ENCODE measurements at places on chromosomes 5 and 9.

DNA sequence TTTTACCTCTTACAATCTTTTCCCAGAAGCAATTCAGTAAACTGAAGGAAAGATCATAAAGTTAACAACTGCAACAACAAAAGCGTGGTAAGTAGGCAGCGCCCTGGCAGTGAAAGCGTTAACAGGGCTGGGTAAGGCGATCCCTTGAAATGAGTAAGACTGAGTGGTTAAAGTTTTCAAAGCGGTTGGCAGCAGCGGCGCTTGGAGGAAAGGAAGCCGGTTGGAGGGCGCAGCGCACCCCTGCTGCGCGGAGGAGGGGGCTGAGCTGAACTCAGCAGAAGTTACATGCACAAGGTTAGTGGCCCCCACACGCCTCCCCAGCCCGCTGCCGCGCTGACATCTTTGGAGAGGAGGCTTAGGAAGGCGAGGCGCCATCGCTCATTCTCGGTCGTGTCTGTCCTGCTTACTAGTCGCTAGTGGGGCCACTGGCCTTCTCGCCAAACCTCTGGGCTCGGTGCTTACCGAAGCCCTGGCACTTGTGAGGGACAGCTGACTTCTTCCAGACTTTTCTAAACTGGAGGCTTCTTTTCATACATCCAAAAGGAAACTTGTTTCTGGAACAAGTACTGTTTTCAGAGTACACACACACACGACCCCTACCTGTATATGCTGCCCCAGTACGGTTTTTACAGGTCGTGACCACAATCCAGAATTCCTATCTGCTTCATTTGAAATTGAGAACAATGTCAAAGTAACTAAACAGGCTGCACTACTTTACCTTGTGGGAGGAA lies at the start of gene SH3RF2:
Gene SH3RF2, plus strand, starts transcription at position 178 of the 731 bp plus-strand sequence. CDS start 1,351 bp downstream, outside the sequence.
- no peak for DNase-seq

GRCh38 chr9:110814159-110814558 lies 145.6 kb downstream of the MUSK start:
- no peak for DNase-seq

- DNase-seq, result no peak
These were observed 78.8 kb downstream of the NLN start for GRCh38 chr5:65800775-65801174.

GRCh38 chr5:166436872-166437271 lies 1854.6 kb upstream of the WWC1 start:
- no peak for DNase-seq

DNA sequence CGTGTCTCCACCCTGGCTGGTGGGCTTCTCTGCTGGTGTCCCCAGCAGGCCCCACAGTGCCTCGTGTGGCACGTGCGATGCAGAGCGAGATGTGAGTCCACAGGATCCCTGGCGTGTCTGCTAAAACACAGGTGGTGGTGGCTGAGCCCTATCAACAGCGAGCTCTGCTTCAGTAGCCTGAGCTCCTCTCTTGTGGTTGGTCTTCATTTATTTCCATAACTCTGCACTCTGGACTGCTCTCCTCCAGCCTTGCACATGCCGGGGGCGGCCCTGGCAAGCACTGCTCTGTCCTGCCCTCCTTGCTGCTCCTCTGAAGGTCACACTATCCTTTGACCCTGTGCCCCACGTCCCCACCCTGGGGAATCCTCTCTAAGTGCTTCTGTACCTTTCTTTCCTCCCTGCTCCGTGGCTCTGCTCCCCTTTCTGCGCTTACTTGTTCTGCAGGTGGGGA lies 59.2 kb downstream of the NSUN2 start:
- DNase-seq, result no peak

GRCh38 chr9:115141612-115142011 lies 23.7 kb upstream of the TNC start:
- DNase-seq, result no peak

DNA sequence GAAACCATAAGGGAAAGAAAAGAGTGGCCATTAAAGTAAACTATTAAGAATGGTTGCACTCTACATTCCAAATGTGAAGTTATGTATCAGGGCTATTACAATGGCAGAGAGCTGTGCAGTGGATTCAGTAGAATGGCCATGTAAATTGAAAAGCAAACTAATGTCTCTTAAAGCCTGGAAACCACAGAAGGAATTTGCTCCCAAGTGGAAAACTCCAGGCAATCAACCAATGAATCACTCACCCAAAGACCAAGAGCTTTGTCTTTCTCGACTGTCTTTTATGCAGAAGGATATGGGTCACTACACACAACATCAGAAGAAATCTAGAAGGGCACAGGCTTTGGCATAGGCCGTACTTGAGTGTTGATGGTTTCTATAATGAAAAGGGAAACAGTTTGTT lies 114.9 kb downstream of the TLE1 start:
- no peak for DNase-seq

- no peak for DNase-seq
These were observed 23.1 kb downstream of the MAP1B start for GRCh38 chr5:72130351-72130761.

DNA sequence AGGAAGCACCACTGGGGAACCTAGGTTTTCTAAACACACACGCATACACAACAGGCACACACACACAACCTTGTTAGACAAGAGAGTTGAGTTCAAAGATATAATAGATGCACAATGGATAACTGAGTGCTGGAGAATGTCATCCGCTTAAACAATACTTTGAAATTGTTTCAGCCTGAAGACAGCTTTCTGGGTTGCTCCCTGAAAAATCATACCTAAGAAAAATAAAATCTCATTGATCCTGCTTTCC lies 126.1 kb downstream of the TMEM161B start:
- DNase-seq, result peak; percentile 13

DNA sequence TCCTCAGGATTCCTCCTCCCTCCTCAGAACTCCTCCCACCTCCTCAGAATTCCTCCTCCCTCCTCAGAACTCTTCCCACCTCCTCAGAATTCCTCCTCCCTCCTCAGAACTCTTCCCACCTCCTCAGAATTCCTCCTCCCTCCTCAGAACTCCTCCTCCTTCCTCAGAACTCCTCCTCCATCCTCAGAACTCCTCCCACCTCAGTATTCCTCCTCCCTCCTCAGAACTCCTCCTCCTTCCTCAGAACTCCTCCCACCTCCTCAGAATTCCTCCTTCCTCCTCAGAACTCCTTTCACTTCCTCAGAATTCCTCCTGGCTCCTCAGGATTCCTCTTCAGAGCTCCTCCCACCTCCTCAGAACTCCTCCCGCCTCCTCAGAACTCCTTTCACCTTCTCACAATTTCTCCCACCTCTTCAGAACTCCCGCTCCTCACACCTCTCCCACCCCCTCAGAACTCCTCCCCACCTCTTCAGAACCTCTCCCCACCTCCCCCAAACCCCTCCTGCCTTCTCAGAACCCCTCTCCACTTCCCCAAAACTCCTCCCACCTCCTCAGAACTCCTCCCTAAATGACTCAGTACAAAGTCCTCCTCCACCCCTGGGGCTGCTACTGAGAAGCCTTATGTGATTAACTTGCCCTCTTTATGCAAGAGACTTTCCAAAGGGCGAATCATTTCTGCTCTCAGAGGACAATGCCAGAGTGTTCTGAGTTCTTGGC lies 23.2 kb downstream of the SLC46A2 start:
- peak; percentile 53 for DNase-seq

DNA sequence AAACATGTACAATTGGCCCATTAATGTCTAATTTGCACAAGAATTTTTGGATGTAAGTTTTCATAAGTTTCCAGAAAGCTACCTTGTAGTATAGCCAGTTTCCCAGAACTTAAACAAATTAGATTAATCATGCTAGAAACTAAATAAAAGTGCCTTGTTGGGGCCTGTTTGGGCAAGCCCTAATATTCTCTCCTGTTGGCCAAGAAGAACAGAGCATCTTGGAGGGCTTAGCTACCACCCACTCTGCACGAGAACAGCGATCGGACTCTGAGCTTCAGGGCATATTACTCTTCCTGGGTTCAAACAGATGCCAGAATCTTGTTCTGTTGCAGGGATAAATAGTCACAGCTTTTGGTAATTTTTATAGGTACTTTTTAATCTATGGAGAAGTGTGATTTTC lies 88.2 kb downstream of the GAS1 start:
- DNase-seq, result no peak

DNA sequence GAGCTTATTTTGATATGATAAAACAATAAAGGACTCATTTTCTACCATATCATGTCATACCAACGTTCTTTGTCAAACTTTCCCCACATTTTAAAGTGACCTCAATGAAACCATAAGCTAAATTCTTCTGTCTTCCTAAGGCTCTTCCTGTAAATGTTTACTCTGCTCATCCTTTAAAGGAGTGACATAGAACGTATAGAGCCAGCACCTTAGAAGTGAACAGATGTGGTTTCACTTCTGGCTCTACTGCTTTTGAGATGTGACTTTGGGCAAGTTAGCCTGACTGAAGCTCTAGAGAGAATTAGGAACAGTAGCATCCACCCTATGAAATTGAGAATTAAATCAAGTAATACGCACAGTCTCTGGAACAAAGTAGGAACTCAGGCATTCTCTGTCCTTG lies 24.1 kb downstream of the SAR1B start:
- DNase-seq, result no peak

- DNase-seq, result no peak
These were observed 78.6 kb downstream of the MRPS27 start for GRCh38 chr5:72241346-72242003.

GRCh38 chr5:130455175-130455574 lies 550.9 kb downstream of the CHSY3 start:
- DNase-seq, result no peak

DNA sequence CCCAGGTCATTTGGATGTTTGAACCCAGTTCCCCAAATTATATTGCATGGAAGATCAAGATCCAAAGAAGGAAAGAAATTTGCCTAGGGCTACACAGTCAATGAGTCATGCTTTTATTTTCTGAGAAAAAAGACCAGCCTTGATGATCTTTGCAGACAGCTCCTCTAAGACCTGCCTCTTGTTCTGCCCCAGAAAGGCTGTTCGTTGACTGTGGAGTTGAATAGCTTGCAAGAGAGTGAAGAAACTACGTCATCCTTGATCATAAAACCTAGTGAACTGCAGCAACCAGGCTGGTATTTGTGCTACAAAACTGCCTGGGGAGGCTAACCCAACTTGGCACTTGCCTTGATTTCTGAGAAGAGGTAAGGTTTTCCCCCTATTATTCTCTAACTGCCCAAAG lies 263.9 kb downstream of the PAPPA start:
- DNase-seq, result no peak

- DNase-seq, result no peak
These were observed 190.8 kb downstream of the FANCC start for GRCh38 chr9:95126739-95127138.

GRCh38 chr5:76859591-76860247 lies 9.9 kb downstream of the S100Z start:
- DNase-seq, result no peak

DNA sequence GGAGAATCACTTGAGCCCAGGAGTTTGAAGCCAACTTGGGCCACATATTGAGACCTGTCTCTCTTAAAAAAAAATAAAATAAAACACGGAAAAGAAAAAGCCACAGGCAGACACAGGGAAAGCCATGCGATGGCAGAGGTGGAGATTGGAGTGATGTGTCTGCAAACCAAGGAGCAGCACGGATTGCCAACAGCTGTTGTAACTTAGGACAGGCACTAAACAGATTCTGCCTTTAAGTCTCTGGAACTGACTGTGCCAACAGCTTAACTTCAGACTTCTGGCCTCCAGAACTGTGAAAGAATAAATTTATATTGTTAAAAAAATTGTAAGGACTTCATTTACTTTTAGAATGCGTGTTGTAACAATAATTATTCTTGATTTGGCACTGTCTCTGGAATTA lies 318.5 kb upstream of the CHD1 start:
- DNase-seq, result no peak

DNA sequence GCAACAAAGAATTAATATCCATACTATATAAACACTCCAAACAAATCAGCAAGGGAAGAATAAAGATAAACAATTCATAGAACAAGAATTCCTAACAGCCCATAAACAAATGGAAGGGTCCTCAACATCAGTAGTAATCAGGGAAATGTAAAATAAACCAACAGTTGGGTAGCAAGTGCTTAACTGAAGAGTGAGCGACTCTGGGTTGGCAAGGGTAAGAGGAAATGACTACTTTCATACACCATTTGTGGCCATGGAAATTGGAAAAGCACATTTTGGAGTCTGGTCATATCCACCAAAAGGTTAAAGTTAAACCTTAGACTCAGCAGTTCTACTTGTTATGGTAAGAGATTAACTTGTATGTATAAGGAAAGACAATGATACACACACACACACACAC lies 17.4 kb upstream of the RORB start:
- no peak for DNase-seq

DNA sequence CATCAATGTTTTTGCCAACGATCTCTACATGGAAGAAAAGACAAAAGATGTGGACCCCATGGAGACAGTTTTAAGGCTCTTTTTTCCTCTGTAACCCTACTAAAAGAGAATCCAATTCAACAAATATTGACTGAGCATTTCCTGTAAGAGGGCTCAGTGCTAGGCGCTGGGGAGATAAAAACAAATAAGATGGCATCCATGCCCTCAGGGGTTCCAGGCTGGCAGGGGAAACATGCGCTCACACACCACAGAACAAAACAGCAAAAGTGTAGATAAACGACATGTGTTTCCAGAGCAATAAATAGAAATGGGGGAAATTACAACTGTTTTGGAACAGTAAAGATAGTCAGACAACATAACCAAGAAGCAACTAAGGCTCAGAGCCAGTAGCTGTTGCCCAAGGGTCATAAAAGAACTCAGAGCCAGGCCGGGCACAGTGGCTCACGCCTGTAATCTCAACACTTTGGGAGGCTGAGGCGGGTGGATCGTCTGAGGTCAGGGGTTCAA lies 25.2 kb downstream of the ZNF608 start:
- no peak for DNase-seq

GRCh38 chr5:56259002-56259511 lies 25.9 kb upstream of the ANKRD55 start:
- DNase-seq, result no peak

DNA sequence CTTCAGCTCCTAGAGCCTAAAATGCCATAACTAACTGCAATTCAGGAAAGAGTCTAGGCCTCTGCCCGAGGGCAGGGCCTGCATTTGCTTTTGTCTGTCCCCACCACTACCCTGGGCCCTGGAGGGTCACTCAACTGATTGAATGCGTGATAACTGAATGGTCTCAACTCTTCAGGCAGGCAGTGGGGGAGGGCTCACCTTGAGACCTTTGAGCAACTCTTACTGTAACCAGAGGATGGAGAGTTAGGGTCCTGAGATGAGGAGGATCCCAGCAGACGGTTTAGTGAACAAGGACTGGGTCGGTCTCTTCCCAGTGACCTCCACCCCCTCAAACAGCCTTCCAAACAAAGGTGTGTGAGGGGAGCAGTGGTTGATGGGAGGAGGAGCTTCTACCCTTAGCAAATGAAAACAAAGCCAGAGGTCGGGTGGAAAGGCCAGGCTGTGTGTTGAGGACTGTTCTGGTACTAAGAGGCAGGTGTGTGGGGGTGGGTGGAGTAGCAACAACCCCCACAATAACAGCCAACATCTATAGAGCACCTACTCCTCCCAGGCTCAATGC lies 59.4 kb downstream of the CXXC5 start:
- DNase-seq, result no peak

DNA sequence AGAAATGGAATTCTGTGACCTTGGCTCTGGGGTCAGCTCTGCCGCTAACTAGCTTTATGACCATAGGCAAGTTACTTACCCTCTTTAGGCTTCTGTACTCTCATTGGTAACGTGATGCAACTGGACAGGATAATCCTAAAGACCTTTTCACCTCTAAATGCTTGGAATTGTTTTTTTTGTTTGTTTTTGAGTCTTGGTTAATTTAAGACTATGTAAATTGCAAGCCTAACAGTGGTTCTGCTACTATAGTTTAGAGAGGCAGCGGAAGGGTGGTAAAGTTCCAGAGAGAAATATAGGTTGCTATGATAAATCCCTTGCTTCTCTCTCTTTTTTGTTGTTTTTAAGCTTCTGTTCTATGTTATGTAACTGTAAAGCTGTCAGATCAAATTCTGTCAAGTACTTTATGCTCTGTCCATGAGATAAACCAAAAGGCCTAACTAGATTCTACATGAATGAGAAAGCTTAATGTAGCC lies 17.6 kb downstream of the FAM169A start:
- DNase-seq, result no peak

Data from GM10248 (cell line).